SIG-M5 (cell line): ENCODE measurements at places on chromosomes 7 and 10.

DNA sequence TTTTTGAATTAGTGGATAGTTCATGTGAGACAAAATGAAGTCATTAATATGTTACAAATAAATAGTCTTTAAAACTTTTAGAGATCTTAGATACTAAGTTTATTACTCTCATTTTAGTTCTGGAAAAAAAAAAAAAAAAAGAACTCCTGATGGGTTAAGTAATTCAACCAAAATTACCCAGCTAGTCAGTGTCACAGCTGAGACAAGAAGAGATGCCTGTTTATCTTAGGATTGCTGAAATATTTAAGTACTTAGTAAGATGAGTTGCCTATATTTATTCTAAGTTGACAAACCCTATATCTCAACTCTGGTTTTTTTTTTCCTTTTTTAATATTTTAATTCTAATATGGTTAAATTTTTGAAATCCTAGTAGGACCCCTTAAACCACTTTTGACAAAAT lies 781.0 kb upstream of the LRRN3 start:
- DNase-seq: no peak

- DNase-seq: no peak
Observed at GRCh38 chr7:1562116-1562515, 6.1 kb upstream of the TMEM184A start.

DNA sequence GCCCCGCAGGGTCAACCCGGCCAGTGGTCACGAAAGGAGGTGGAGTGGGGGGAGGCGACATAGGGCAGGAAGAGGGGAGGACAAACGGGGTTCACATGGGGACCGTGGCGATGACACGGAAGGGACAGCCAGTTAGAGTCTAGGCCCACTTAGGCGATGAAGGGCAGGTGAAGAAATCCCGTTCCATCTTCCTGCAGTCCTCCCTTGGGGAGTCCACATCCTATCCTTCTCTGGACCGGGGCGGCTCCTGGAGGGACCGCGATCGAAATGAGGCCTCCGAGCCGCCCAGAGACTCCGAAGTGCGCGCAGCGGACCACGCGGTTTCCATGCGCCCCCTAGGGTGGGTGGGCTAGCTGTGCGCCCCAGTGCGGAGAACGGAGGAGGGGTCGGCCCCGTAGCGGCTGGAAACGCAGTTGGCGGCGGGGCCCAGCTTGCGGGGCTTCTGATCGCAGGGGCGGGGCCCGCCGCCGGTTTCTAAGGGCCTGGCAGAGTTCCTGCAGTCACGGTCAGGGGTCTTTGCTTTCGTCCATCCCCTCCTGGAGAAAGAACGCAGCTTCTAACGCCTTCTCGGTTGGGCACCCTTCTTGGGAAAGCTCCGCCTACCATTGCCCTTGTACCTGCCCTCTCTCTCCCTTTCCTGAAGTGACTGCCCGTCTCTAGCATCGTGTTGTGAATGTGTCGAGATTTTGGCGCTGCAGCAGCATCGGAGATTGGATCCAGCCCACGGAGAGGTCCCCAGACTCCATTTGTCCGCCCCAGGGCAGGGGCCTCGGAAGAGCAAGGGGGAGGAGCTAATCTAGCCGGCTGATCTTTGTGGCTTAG lies 17.9 kb upstream of the TMEM225B start:
- no peak for DNase-seq

- no peak for DNase-seq
Observed at GRCh38 chr10:44195112-44196007, 189.5 kb downstream of the CXCL12 start.

DNA sequence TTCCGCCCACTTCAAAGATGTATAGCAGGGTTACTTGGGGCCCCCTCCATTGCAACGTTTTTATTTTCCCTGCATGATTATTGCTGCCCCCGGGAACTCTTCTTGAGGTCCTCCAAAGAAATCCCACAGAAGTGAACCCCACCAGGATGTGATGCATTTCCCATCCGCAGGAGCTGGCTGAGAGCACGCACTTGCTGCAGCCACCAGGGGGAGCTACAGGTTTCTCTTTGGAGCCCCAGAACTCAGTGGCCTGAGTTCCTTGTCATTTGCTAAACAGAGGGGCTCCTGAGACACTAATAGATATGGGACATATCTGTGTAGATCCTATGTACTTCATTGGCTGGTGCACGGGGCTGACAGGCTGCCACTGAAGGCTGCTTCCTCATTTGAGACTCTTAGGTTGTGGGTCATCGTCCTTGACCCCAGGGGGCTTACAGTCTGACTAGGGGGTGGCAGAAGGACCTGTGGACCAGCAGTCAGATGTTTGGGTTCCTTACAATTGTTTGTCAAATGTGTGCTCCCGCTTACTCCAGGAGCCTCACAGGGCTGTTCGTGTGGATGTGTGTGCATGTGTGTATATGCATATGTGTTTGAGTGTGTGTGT lies 52.3 kb upstream of the ENO4 start:
- no peak for DNase-seq

DNA sequence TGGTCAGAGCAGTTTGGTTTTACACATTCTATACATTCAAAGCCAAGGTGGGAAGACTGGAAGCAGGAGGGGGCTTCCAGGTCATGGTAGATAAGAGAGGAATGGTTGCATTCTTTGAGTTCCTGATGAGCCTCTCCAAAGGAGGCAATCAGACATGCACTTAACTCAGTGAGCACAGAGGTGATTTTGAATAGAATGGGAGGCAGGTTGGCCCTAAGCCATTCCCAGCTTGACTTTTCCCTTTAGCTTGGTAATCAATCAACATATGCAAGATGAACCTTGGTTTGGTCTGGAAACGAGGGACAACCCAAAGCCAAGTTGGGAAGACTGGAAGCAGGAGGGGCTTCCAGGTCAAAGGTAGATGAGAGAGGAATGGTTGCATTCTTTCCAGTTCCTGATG lies 31.4 kb downstream of the TCERG1L start:
- DNase-seq: no peak

- DNase-seq: no peak
Observed at GRCh38 chr7:17010637-17011300, 129.0 kb upstream of the AGR3 start.

- no peak for DNase-seq
Observed at GRCh38 chr10:125017547-125018298, 75.8 kb downstream of the ZRANB1 start.

- no peak for DNase-seq
Observed at GRCh38 chr7:30202671-30203070, 67.9 kb downstream of the MTURN start.

- no peak for DNase-seq
Observed at GRCh38 chr10:30550967-30551815, 78.4 kb downstream of the LYZL2 start.

- no peak for DNase-seq
Observed at GRCh38 chr10:45197816-45198485, 117.5 kb downstream of the OR13A1 start.

DNA sequence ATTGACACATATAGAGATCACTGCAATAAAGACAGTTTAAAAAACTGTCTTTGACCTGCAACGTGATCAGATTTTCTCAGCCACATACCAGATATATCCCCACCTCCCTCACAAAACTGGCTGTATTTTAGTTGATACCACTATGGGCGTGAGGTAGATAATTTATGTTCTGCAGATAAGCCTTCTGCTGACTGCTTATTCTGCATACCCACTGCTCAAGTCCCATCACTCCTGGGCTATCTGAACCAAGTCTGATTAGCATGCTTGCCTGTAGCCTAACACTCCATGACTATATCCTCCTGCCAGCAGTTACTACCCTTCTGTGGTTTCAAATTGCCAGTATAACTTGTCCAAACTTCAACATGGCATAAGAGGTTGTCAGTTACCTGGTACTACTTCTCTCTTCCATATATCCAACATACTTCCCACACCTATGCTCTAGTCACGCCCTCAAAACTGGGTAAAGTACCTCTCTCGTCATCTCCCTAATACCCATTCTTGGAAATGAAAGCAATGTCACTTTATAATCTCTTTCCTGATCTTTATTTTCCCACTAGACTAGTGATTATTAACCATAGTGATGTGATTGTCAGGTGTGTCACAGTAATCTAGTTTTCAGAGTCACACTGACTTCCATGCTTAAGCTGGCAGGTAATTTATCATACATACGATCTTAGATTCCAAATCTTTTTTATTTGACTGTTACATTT lies 70.7 kb downstream of the MALSU1 start:
- DNase-seq: no peak

DNA sequence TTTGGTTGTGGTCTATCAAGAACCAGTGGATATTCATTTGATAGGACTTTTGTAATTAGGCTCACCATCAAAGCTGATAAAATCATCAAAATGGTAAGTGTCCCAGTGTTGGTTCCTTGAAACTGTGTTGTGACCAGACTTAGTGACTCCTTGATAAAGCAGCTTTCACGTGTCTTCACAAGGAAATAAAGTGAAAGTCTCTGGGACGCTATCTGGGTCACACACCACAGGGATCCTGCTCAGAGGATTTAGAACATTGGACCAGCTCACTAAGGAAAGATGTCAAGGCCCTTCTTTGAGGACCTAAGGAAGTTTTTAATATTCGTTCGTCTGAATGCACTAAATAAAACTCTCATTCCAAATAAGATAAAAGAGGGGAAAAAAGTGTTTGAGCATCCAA lies 193.1 kb downstream of the RNLS start:
- DNase-seq: no peak

- DNase-seq: no peak
Observed at GRCh38 chr10:37752334-37752875, 105.0 kb downstream of the ZNF248 start.

DNA sequence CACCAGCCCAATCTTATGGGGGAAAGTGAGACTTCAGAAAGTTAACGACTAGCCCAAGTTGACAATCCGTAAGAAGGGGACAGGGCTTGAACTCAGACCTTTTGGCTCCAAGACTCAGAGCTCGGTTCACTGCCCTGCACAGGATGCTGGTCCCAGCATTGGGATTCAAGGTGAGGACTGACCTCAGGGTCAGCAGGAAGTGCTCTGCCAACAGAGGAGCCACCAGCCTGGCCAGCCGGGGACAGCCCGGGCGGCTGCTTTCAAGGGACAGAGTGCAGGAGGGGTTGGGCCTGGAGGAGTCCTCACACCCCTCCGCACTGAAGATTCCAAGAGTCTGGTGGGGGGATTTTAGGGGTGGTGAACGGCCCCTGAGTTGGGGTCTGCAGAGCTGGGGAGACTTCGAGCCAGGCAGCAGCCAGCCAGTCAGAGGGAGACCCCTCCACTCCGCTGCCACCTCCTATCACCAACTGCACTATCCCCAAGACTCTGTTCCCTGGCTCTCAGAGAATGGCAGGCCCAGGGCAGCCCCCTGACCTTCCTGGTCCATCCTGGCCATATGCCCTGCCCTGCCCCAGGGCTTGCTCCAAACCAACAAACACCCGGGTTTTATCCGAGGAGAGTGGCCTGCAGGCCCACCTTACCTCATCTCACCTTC lies 19.7 kb downstream of the TLL2 start:
- no peak for DNase-seq

GRCh38 chr7:46385662-46386309 lies 464.7 kb upstream of the IGFBP3 start:
- no peak for DNase-seq

GRCh38 chr10:49144058-49144720 lies 10.4 kb upstream of the FAM170B start:
- DNase-seq: no peak

DNA sequence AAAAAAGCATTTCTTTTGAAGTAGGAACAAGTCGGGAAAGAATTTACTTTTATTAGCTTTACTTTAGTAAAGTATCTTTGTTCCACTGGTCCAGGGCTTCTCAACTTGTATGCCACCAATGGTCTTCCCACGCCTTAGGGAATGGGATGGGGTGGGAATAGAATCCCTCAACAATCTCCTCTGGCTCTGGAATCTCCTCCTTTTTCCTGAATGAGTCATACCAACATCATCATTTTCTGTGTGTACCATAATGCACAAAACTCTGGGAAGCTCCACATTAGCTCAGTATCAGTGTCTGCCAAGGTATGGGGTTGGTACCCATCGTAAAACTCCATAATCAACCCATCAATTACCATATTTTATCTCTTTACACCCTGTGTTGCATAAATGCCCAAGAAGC lies 159.4 kb upstream of the BMPER start:
- DNase-seq: no peak

- DNase-seq: no peak
Observed at GRCh38 chr10:88693392-88694020, 12.5 kb upstream of the LIPK start.

GRCh38 chr10:79129361-79129997 lies 60.7 kb downstream of the ZMIZ1 start:
- no peak for DNase-seq

GRCh38 chr10:44958196-44958897 lies 1.3 kb upstream of the RASSF4 start:
- DNase-seq: no peak

GRCh38 chr10:87767253-87767652 lies 50.8 kb downstream of the ATAD1 start:
- DNase-seq: no peak

DNA sequence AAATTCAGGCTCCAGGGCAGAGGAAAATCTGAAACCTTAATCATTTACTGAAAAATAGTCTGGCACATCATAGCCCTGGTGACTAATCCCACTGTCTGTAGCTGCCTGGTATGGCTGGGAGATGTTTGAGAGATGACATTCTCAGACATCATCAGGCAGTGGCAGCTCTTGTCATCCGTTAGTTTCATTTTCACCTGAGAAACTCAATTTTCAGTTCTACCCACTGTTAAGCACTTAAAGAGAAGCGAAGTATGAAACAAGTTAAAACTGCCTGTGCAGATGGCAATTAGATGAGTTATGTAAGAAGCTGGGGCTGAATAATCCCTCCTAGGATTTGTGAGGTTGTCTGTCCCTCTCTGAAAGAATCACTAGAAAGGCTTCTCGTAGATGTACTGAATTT lies 150.2 kb downstream of the NSUN6 start:
- no peak for DNase-seq

DNA sequence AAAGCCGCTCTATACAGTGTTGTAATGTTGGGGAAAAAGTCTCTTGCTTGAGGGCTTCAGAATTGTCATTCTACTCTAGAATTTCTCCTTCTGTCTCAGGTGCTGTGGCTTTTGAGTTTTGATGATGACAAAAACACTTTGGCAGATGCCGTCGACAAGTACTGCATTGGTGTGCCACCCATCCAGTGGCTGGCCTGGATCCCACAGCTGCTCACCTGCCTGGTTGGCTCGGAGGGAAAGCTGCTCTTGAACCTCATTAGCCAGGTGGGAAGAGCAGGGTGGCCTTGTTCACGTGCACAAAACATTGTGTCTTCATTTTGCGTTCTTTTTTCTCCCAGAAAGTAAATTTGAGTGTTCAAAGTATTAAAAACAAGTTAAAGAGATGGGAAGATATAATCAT lies 112.0 kb downstream of the TRRAP start:
- no peak for DNase-seq

DNA sequence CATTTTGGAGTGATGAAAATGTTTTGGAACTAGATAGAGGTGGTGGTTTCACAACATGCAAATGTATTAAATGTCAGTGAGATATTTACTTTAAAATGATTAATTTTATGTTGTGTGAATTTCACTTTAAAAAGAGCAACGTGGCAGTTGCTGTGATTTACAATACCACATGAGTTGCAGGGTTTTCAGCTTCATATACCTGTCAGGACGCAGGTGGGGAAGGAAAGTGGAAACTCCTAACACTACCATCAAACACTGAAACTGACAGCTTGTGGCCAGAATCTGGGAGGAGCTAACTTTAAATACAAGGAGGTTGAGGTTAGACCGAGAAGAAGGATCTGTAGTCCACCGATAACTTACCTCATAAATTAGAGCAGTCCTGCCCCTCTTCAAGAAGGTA lies 168.9 kb upstream of the TMEM72 start:
- no peak for DNase-seq
